Mesendoderm (in vitro differentiated cells): ENCODE measurements at places on chromosomes 13 and 19.
A peak's percentile ranks its signal among the peaks of the same experiment; 100 is the strongest.

- H3K27ac ChIP-seq = no peak overlapping the region
- H3K4me3 ChIP-seq = no peak overlapping the region
- DNase-seq = no peak
- no peaks in the 10 kb centered on the region for H3K27me3 ChIP-seq
- H3K4me1 ChIP-seq = no peaks in the 10 kb centered on the region
Observed at GRCh38 chr19:43305642-43306041, 36.3 kb upstream of the PSG9 start.

GRCh38 chr19:38792250-38793111, 3.5 kb downstream of the LGALS7B start:
- H3K36me3 ChIP-seq = no peaks in the 10 kb centered on the region
- no peaks in the 10 kb centered on the region for H3K27me3 ChIP-seq
- no peaks in the 10 kb centered on the region for H3K4me1 ChIP-seq

- H3K4me1 ChIP-seq = no peaks in the 10 kb centered on the region
- H3K4me3 ChIP-seq = no peak overlapping the region
- H3K27ac ChIP-seq = no peak overlapping the region
- no peaks in the 10 kb centered on the region for H3K27me3 ChIP-seq
- DNase-seq = no peak
Observed at GRCh38 chr13:76929320-76929719, 19.0 kb upstream of the ACOD1 start.

DNA sequence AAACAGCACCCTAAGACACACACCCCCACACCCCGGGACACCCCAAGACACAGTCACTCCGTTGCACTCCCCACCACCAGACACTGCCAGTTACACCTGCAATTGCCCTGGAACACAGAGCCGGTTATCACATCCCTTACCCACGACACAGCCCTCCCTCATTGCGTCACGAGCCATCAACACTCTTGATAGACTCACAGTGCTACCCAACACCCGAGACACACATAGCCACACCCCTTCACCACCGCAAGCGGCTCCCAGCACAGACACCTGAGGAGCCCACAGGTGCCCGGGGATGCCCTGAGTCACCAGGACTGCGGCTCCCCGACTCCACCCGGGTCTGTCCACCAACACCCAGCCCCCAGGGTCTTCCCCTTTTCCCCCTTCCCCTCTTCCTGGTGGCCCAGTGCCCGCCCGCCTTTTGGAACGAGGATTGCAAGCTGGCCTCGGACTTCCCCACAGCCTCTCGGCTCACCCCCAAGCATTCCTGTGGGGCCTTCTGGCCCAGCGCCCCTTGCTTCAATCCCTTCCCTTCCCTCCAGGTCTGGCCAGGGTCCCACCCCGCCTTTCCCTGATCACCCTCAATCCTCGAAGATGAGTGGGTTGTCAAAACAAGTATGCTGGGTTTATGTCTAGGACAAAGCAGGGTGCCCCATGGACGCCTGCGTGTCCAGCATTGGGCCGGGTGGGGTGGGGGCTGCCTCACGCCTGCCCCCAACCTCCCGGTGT, 1.7 kb upstream of the PTGER1 start:
- H3K27me3 ChIP-seq = no peaks in the 10 kb centered on the region
- H3K4me1 ChIP-seq = peaks cover 2% of the 10 kb centered on the region
- H3K4me3 ChIP-seq = no peak overlapping the region
- peak; percentile 64 for DNase-seq

DNA sequence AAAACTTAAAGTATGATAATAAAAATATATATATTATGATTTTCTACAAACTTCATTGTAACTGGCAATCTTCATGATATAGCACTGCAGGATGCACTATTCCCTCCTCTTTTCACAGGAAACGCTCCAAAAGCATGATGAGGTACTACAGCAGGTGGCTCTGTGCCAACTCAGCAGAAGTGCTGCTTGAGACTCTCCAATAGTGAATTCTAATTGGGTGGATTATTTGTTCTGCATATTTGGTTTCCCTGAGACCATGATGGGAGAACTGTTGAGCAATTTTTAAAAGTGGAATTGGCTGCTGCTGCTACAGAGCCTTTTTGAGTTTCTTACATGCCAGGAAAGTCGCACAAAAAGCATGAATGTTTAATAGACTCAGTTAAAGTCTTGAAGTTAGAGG, 1782.4 kb upstream of the PCDH20 start:
- H3K27me3 ChIP-seq = no peaks in the 10 kb centered on the region
- no peaks in the 10 kb centered on the region for H3K36me3 ChIP-seq
- no peak for DNase-seq
- no peak overlapping the region for H3K4me3 ChIP-seq
- no peaks in the 10 kb centered on the region for H3K4me1 ChIP-seq

DNA sequence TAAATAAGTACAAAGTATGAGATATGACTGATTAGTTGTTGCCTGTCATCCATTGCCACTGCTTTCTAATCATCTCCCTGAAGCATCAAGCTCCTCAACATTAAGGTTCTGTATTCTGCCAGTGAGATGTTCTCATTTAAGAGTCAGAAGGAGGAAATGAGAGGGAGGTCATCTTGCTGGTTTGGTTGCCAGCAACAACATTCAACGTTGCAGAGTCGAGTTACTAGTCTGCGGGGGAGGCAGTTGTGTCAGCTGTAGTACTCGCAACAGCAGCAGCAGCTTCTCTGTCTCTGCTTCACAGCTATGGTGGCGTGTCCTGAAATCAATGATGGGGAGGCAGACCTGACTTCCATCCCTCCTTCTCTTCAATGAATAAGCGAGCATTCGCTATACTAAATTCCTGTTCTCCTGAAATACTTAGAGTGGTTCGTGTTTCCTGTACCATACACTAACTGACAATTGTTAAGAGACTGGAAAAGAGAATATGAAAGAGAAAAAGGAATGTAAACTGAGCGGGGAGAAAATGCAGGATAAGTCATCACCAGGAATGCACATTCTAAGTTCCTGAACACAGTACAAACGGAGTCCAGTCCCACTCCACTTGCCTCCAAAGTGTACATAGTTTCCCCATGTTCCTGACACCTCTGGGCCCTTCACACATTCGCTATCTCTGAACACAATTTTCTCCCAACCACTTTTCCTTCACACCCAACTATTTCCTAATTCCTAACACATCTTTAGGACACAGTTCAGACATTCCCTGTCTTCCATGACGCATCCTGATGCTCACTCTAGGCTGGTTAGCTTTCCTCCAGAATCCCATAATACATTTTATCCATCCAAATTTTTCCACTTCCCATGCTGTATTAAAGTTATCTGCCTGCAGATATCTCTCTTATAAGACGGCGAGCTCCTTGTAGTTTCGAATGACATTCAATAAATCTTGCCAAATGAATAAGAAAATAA, 263.0 kb downstream of the KLF12 start:
- no peaks in the 10 kb centered on the region for H3K27me3 ChIP-seq
- no peak overlapping the region for H3K27ac ChIP-seq
- no peak overlapping the region for H3K4me3 ChIP-seq
- H3K4me1 ChIP-seq = no peaks in the 10 kb centered on the region
- H3K36me3 ChIP-seq = no peaks in the 10 kb centered on the region

DNA sequence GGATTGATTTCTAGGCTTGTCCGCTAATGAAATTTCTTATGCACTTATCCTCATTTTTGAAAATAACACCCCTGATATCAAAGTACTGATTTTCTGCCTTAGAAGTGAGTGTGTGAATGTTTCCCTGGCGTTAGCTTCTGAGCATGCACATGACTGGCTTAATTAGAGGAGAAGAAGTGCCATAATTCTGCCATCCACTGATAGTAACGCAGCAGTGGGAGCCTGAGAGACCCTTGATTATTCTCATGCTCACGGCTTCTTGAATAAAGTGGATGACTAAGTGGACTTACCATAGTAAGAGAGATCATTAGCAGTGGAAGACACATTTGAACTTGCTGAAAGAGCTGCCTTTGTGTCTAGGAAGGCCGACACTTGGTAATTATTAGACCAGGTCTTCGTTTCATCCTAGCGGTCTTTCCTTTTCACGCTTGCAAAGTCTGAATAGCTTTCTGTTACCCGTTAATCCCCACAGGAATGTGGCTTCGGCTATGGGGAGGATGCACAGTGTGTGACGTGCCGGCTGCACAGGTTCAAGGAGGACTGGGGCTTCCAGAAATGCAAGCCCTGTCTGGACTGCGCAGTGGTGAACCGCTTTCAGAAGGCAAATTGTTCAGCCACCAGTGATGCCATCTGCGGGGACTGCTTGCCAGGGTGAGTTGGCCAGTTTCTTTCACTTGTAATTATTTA, 45.3 kb downstream of the TNFRSF19 start:
- no peaks in the 10 kb centered on the region for H3K36me3 ChIP-seq
- H3K4me3 ChIP-seq = no peak overlapping the region
- H3K4me1 ChIP-seq = no peaks in the 10 kb centered on the region
- peak; percentile 53 for DNase-seq
- no peak overlapping the region for H3K27ac ChIP-seq

- H3K4me1 ChIP-seq = peaks cover 21% of the 10 kb centered on the region
- H3K27me3 ChIP-seq = no peaks in the 10 kb centered on the region
- H3K36me3 ChIP-seq = no peaks in the 10 kb centered on the region
- H3K4me3 ChIP-seq = no peak overlapping the region
Observed at GRCh38 chr13:112702986-112703379, 13.1 kb downstream of the ATP11A start.

GRCh38 chr19:660793-661426, 2.1 kb downstream of the RNF126 start:
- no peak overlapping the region for H3K27ac ChIP-seq
- no peak for DNase-seq
- H3K36me3 ChIP-seq = no peaks in the 10 kb centered on the region
- no peaks in the 10 kb centered on the region for H3K27me3 ChIP-seq
- peaks cover 2% of the 10 kb centered on the region for H3K4me1 ChIP-seq

DNA sequence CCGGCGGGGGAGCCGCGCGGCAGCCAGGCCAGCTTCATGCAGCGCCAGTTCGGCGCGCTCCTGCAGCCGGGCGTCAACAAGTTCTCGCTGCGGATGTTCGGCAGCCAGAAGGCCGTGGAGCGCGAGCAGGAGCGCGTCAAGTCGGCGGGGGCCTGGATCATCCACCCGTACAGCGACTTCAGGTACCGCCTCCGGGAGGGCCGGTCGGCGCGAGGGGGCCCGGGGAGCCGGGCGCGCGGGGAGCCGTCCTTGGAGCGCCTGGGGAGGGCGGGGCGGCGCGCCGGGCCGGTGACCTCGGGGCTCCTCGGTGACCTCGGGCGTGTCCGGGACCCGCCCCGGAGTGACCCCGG, 690 bp downstream of the HCN2 start:
- no peaks in the 10 kb centered on the region for H3K36me3 ChIP-seq
- H3K27ac ChIP-seq = no peak overlapping the region
- no peak overlapping the region for H3K4me3 ChIP-seq
- DNase-seq = no peak
- H3K4me1 ChIP-seq = no peaks in the 10 kb centered on the region

DNA sequence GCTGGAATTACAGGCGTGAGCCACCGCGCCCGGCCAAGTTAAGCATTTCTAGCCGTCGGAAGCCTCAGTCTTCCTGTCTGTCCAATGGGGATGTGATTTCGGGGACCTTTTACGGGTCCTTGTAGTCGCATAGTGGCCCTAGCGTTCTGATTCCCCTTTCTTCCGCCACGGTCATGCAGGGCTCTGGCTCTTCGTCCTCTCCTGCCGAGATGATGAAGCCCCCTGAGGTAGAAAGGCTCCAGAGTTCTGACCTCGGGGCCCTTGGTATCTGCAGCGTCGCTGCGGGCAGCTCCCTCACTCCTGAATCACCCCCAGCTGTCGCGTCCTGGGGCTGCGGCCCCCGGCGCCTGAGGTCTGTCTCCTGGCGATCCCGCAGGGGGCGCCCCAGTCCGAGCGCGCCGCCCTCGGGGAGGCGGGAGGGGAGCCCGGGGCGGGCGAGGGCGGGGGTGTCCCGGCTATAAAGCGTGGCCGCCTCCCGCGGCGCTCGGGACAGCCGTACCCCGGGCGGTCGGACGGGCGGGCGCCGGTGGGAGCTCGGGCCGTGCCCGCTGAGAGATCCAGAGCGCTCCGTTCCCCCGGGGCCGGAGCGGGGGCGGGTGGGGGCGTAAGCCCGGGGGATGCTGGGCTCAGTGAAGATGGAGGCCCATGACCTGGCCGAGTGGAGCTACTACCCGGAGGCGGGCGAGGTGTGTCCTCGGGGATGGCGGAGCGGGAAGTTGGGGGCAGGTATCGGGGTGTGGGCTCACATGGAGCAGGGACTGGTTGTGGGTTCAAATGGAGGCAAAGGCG, at the start of gene FOXA3:
Gene FOXA3 (plus strand): TSS at position 487 of the 789 bp plus-strand sequence. CDS start 131 bp downstream, at position 618.
- peak within 1 kb of the TSS; percentile 47 for H3K27ac ChIP-seq
- peaks cover 9% of the 10 kb centered on the region for H3K4me1 ChIP-seq
- no peaks in the 10 kb centered on the region for H3K36me3 ChIP-seq
- DNase-seq = peak; percentile 89
- H3K4me3 ChIP-seq = peak within 1 kb of the TSS; percentile 85
- H3K27me3 ChIP-seq = no peaks in the 10 kb centered on the region

- H3K4me3 ChIP-seq = no peak overlapping the region
- H3K27ac ChIP-seq = no peak overlapping the region
- no peaks in the 10 kb centered on the region for H3K36me3 ChIP-seq
- DNase-seq = no peak
- no peaks in the 10 kb centered on the region for H3K27me3 ChIP-seq
Observed at GRCh38 chr13:100245104-100245503, 156.2 kb downstream of the PCCA start.

GRCh38 chr13:20474515-20474914, 51.1 kb downstream of the CRYL1 start:
- no peak for DNase-seq
- H3K27ac ChIP-seq = no peak overlapping the region
- peaks cover 3% of the 10 kb centered on the region for H3K4me1 ChIP-seq
- H3K4me3 ChIP-seq = no peak overlapping the region
- no peaks in the 10 kb centered on the region for H3K36me3 ChIP-seq

DNA sequence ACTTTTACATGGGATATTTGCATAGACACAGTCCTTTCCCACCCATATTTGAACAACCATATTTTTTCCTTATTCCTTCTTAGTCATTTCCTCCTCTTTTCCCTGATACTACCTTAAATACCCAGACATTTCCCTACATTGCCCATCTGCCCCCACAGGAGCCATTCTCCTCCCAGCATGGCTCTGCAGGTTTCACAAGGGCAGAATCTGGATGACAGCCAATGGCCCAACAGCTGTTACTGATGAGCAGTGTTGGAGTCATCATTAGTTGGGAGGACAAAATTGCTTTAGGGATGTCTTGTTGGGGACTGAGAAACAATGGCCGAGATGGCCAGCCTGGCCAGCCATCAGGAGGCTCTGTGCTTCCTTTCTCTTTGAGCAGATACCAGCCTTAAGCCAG, 209.5 kb downstream of the KLF5 start:
- H3K4me1 ChIP-seq = no peaks in the 10 kb centered on the region
- no peak overlapping the region for H3K27ac ChIP-seq
- no peak overlapping the region for H3K4me3 ChIP-seq
- no peaks in the 10 kb centered on the region for H3K27me3 ChIP-seq
- no peaks in the 10 kb centered on the region for H3K36me3 ChIP-seq

DNA sequence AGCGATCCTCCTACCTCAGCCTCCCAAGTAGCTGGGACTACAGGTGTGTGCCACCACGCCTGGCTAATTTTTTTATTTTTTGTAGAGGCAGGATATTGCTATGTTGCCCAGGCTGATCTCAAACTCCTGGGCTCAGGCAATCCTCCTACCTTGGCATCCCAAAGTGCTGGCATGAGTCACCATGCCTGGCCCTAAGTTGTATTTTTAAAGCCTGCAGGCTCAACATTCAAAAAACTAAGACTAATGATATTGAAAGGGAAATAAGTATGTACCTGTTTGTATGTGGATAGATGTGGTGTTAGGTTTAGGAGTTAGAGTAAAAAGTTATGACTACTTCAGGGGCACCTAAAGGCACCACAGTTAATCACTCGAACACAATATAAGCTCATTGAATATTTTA, 5.4 kb upstream of the IPO5 start:
- no peak for DNase-seq
- H3K4me1 ChIP-seq = no peaks in the 10 kb centered on the region
- H3K27me3 ChIP-seq = no peaks in the 10 kb centered on the region
- H3K27ac ChIP-seq = no peak overlapping the region
- H3K4me3 ChIP-seq = no peak overlapping the region
- H3K36me3 ChIP-seq = no peaks in the 10 kb centered on the region
